ENCODE measurements at places on chromosomes 11 and 22.

DNA sequence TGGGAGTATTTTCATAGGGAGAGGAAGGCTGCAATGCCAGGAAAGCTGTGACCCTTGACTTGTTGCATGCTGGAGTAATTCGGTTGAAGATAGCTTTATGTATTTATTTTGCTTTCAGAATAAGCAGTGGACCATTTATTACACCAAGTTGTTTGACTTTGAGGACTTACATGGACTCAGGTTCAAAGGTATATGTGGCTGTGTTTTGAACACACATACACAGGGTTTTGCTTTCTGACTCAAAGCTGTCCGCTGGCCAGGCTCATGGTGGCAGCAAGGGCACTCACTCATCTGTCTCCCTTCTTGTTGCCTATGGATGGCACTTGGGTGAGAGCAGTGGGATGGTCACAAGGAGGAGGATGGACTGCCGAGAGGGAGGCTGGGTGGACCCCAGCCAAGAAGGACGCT, 6.5 kb downstream of the TIMP3 start:
- no peak for DNase-seq

GRCh38 chr11:106178361-106178760, 100.9 kb downstream of the AASDHPPT start:
- no peak for DNase-seq

DNA sequence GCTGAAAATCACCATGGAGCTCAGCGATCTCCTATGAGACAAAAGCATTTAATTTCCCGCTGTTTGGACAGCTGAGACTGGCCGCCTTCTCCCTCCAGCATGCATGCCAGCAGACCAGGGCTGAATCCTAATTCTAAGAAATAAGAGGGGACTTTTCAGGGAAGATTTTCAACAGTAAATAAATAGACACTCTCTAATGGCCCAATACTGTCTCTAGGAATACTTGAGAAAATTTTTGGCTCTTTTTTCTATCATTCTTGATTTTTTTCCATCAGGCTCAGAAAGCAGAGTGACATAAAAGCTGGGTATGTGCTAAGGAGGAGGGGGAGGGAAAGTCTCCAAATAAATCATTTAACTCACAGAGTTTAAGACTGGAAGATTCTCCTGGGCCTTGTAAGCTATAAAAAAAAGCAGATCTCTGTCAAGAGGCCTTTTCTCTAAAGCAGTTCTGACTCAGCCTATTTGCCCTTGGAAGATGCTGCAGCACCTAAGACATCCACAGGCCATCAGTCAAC, 17.6 kb upstream of the SPON1 start:
- DNase-seq: no peak

DNA sequence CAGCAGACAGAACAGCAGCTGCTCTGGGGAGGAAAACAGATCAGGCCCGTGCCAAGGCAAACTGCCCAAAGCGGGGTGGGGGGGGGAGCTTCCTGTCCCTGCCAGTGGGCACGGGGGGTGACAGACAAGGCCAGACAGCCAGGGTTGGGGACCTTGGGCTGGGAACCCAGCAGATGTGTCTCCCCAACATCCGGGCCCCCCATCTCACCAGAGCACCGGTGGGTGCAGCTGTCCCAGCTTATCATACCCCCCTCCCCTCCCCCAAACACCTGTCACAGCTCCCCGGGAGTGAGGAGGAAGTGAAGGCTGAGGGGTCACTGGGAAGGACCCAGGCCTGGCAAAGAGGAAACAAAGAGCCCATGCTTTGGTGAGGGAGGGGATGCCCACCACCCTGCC, 1.3 kb downstream of the PPP1R14B start:
- no peak for DNase-seq

DNA sequence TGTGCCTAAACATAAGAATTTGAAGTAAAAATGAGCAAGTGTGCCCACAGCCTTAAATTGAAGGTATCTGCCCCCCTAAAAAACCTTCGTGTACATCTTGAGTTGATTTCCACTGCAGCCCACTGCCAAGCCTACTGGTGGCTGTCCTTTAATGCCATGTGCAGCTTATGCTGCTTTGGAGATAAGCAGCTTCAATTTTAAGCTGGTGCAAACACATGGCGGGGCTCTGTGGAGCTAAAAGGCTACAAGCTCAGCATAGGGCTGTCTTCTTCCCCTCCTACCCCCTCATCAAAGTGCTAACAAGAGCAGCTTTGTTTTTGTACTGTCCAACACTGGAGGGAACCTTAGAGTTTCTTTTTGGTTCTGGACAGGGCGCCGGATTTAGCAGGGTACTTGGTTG, 128.5 kb upstream of the LMO1 start:
- DNase-seq: no peak

DNA sequence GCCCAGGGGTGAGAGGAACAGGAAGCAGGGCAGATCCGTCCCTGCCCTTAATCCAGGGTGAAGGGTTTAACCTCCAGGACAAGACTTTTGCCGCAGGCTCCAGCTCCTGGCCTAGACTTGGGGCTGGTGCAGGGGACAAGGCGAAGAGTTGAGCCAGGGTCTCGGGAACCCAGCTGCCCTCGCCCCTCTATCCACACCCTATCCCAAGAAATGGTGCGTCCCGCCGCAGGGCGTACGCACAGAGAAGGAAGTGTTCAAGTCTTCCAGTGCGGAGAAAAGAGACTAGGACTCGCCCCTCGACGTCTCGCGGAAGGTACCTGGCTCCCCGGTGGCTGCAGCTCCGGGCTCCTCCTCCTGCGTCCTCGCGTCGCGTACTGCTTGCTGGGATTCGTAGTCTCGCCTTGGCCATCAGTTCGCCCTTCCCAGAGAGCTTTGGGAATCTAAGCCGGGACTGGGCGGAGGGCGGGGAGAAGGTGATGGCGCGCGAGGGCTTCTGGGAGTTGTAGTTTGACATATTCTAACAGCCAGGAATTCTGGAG, at the start of gene ZMAT5:
Gene ZMAT5, minus strand, starts transcription at position 376 of the 539 bp plus-strand sequence. CDS start 18,463 bp downstream, outside the sequence.
- DNase-seq: peak; percentile 66

GRCh38 chr22:35202376-35202775, 54.9 kb upstream of the HMGXB4 start:
- no peak for DNase-seq
